T-cell (primary cell): ENCODE measurements at places on chromosomes 6 and 20. TPM values are rescaled to one million over a fixed set of nuclear protein-coding genes. Genes with fewer than 3 reads are reported as not detected.

GRCh38 chr6:104728448-104728847, 131.3 kb downstream of the HACE1 start:
- H3K4me3 ChIP-seq = no peak overlapping the region
- H3K27me3 ChIP-seq = no peaks in the 10 kb centered on the region
- H3K4me1 ChIP-seq = no peaks in the 10 kb centered on the region
- DNase-seq = no peak

- no peaks in the 10 kb centered on the region for H3K36me3 ChIP-seq
- H3K27ac ChIP-seq = no peak overlapping the region
- H3K27me3 ChIP-seq = peaks cover 10% of the 10 kb centered on the region
- DNase-seq = no peak
- no peak overlapping the region for H3K4me3 ChIP-seq
Observed at GRCh38 chr6:29597184-29597583, 12.3 kb downstream of the OR2H2 start.

DNA sequence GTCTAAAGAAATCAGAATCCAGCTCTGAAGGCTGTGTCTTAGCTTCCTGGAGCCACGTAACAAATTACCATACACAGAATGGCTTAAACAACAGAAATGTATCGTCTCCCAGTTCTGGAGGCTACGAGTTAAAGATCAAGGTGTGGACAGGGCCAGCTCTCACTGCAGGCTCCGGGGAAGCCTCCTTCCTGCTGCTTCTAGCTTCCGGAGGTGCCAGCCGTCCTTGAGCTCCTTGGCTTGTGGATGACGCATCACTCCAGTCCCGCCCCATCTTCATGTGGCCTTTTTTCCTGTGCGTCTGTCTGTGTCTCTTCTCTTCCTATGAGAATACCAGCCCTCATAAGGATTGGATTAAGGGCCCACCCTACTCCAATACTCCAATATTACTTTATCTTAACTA, 319.1 kb upstream of the QKI start:
- no peaks in the 10 kb centered on the region for H3K36me3 ChIP-seq
- no peak overlapping the region for H3K27ac ChIP-seq
- DNase-seq = no peak
- H3K27me3 ChIP-seq = peaks cover 4% of the 10 kb centered on the region
- H3K4me3 ChIP-seq = no peak overlapping the region

DNA sequence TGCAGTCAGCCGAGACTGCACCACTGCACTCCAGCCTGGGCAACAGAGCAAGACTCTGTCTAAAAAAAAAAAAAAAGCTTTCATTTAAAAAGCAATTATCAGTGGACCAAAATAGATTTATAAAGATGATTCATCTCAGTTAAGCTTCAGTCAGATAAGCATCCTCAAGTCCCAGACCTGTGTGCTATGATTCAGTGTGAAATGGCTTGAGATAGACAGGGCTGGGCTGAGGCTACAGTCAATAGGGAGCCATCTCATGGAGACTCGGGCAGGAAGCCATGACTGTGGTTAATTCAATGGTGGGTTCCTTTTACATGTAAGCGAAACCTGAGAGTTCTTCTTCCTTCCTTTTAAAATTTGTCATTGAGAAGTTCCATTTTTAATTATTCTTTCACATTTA, 276.0 kb downstream of the TFAP2A start:
- H3K27me3 ChIP-seq = no peaks in the 10 kb centered on the region
- no peak for DNase-seq
- H3K36me3 ChIP-seq = no peaks in the 10 kb centered on the region
- H3K27ac ChIP-seq = no peak overlapping the region
- no peak overlapping the region for H3K4me3 ChIP-seq

DNA sequence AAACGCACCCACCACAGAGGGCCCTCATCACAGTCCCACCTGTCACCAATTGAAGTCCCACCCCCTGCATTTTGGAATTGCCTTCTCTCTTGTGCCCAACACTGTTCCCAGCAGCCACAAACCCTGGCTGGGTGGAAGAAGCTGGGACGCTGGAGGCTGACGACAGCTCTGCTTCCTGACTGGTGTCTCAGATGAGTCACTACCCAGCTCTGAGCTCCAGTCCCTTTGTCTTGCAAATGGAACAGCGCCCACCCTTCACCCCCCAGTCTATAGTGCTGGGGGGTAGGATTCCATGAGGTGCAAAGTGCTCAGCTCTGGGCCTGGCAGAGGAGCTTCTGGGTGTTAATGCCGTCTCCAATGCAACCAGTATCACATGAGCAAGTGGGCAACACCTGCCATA, 85.3 kb downstream of the DLGAP4 start:
- no peaks in the 10 kb centered on the region for H3K4me1 ChIP-seq
- no peak overlapping the region for H3K27ac ChIP-seq
- no peak for DNase-seq

- H3K27me3 ChIP-seq = no peaks in the 10 kb centered on the region
- no peaks in the 10 kb centered on the region for H3K36me3 ChIP-seq
- H3K4me3 ChIP-seq = peak overlapping the region; percentile 27
- DNase-seq = no peak
- peaks cover 3% of the 10 kb centered on the region for H3K4me1 ChIP-seq
Observed at GRCh38 chr6:105458551-105458950, 55.7 kb upstream of the PREP start.

DNA sequence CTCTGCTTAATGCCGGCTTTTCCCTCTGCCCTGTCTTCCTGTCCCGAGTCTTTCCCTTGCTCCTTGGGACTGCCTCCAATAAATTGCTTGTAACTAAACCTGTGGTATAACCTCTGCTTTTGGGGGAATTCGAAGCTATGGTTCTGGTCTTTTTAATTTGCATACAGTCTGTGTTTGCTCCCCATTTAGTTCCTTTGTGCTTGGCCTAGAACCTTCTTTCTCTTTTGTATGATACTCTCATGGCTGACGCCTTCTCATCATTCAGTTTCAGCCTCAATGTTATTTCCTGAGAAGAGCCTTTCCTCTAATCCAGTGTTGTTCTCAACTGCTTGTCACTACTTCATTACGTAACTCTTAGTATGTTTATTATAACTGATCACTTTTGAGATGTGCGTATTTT, 248.0 kb downstream of the PHF3 start:
- no peak overlapping the region for H3K4me3 ChIP-seq
- no peak for DNase-seq
- no peaks in the 10 kb centered on the region for H3K36me3 ChIP-seq
- no peaks in the 10 kb centered on the region for H3K27me3 ChIP-seq
- H3K27ac ChIP-seq = no peak overlapping the region
- no peaks in the 10 kb centered on the region for H3K4me1 ChIP-seq

GRCh38 chr6:43827898-43828297, 57.9 kb downstream of the VEGFA start:
- H3K4me3 ChIP-seq = no peak overlapping the region
- H3K36me3 ChIP-seq = no peaks in the 10 kb centered on the region
- no peak overlapping the region for H3K27ac ChIP-seq
- DNase-seq = no peak
- H3K4me1 ChIP-seq = peaks cover 5% of the 10 kb centered on the region
- H3K27me3 ChIP-seq = no peaks in the 10 kb centered on the region

DNA sequence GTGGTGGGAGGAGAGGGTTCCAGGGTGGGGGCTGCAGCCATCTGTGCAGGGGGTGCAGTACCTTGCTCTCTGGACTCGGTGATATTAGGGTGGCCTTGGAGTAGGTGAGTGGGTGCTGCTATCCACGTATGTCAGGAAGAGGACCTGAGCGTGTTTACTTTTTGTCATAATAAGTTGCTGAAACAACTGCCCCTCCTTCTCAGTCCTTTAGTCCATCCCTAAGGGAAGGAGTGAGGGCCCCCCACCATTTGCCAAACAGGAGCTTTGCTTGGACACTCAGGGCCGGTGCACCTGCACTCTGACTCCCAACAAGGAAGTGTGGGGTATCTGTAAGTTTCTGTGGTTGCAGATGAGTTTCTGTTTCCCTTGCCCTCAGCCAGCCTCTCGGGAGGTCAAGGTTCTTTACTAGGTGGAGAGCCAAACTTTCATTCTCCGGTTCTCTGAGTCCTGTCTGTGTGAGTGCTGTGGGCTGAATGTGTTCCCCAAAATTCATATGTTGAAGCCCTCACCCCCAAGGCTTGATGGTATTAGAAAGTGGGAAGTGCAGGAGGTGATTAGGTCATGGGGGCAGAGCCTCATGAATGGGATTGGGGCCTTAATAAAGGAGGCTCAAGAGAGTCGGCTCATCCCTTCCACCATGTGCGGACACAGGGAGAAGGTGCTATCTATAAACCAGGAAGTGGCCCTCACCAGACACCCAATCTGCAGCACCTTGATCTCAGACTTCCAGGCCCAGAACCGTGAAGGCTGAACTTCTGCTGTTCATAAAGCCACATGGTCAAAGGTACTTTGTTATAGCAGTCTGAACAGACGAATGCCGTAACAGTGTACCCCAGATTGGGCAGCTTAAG, 19.6 kb upstream of the CCR6 start:
- peaks cover 27% of the 10 kb centered on the region for H3K4me1 ChIP-seq
- peak overlapping the region; percentile 36 for H3K27ac ChIP-seq
- no peak for DNase-seq
- H3K27me3 ChIP-seq = no peaks in the 10 kb centered on the region

- no peaks in the 10 kb centered on the region for H3K4me1 ChIP-seq
- H3K36me3 ChIP-seq = no peaks in the 10 kb centered on the region
- no peaks in the 10 kb centered on the region for H3K27me3 ChIP-seq
- no peak overlapping the region for H3K4me3 ChIP-seq
Observed at GRCh38 chr6:14865531-14866100, 380.3 kb upstream of the JARID2 start.

Gene PACRG
- 0.20 TPM for total RNA-seq

Gene PRR3
- 15.0 TPM for total RNA-seq

Gene SYCP2L
- total RNA-seq = not detected

Gene SAPCD1
- total RNA-seq = 3.1 TPM

GRCh38 chr6:113782636-113783035, 74.5 kb upstream of the MARCKS start:
- no peaks in the 10 kb centered on the region for H3K36me3 ChIP-seq
- no peaks in the 10 kb centered on the region for H3K4me1 ChIP-seq
- no peak for DNase-seq

Gene PDE10A
- total RNA-seq = not detected

DNA sequence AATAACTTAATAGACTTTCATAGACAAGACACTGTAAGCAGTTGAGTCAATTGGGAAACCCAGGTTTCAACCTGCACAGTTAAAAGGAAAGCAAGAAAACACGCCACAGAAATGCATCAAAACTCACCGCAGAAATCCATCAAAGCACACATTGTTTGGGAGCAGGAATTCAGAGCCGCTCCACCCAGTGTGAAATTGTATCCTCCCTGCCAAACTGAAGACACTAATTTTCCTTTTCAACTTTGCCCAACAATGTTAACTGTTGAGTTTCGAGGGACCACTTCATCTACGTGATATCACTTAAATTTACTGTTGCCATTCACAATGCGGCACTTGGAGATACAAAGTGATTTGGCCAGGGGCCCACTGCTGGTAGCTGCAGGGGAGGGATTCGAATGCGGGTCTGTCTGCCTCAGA, 92.7 kb downstream of the DACT2 start:
- H3K4me3 ChIP-seq = no peak overlapping the region
- H3K36me3 ChIP-seq = no peaks in the 10 kb centered on the region
- peaks cover 28% of the 10 kb centered on the region for H3K27me3 ChIP-seq
- no peaks in the 10 kb centered on the region for H3K4me1 ChIP-seq

DNA sequence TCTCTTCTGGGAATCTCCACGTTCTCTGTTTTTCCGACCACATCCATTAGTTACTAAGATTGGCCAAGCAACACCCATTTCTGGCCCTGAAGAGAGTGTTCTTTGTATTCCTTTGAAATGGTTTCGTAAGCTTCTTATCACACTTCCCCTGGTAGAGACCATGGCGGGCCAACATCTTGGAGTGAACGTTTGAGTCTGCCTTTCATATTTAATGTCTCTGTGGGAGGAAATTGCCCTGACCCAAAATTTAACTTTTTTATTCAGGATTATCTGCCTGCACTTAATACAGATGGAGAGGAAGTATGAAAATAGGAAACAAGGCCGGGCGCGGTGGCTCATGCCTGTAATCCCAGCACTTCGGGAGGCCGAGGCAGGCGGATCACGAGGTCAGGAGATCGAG, 177.0 kb upstream of the SNX9 start:
- DNase-seq = no peak
- H3K27ac ChIP-seq = no peak overlapping the region
- H3K27me3 ChIP-seq = no peaks in the 10 kb centered on the region
- no peak overlapping the region for H3K4me3 ChIP-seq

Gene RRAGD
- total RNA-seq = 4.9 TPM

- no peak overlapping the region for H3K27ac ChIP-seq
- no peaks in the 10 kb centered on the region for H3K27me3 ChIP-seq
- H3K4me1 ChIP-seq = no peaks in the 10 kb centered on the region
- no peak for DNase-seq
- H3K36me3 ChIP-seq = no peaks in the 10 kb centered on the region
Observed at GRCh38 chr6:9485992-9486391, 928.9 kb downstream of the TFAP2A start.

Gene SLC17A4
- not detected for total RNA-seq

DNA sequence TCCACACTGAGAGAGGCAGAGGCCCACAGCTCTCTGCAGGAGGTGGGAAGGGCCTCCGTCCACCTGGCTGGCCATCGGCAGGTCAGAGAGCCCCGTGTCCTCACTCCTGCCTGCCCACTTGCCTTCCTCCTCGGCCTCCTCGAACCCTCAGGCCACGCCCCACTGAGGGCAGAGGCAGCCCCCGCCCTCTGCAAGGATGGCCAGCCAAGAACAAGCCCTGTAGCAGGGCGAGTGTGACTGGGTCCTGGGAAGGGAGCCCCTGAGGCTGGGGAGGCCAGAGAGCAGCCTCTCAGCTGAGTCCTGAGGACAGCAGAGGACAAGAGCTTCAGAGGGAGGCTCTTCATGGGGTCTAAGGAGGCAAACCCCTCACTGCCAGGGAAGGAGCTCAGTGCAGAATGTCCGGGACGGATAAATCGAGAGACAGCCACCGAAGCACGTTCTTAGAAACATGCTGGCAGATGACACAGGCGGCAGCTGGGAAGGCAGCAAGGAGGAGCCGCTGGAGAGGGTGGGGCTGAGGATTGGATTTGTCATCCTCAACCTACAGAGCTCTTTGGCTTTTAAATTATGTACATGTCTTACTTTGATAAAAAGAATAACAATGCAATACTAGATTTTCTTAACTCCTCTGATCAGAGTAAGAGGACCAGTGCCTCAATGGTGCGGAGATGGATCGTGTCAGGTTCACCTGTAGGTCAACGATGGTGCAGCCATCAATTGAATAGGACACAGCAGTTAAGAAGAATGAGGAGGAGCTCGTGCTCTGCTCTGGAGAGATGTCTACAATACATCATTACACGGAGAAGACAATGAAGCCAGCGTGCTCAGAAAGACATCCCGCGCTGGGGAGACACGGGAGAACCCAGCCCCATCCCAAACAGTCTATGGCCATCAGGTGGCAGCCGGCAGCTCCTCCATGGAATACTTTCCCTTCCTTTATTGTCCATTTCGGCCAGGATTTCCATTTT, 53.0 kb downstream of the GNAS-AS1 start:
- H3K4me1 ChIP-seq = no peaks in the 10 kb centered on the region
- no peaks in the 10 kb centered on the region for H3K36me3 ChIP-seq
- no peaks in the 10 kb centered on the region for H3K27me3 ChIP-seq
- DNase-seq = no peak

DNA sequence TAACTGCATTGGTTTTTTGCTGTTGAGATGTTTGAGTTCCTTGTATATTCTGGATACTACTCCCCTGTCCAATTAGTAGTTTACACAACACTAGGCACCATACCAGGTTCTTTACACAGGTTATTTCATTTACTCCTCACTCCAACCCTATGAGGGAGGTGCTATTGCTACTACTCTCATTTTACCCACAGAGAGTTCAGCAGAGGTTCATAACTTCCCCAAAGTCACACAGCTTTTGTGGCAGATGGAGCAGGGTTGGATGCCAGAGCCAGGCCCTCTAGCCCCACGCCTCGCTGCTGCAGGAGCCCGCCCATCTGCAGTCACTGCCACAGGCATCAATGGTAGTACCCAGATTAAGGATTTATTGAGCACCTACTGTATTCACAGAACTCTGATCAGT, 61.7 kb upstream of the MAP3K4 start:
- H3K27me3 ChIP-seq = peaks cover 9% of the 10 kb centered on the region
- H3K36me3 ChIP-seq = no peaks in the 10 kb centered on the region
- H3K4me3 ChIP-seq = no peak overlapping the region
- H3K27ac ChIP-seq = no peak overlapping the region
